Neural crest cell (in vitro differentiated cells): ENCODE measurements at places on chromosomes 6 and 20. TPM values are rescaled to one million over a fixed set of nuclear protein-coding genes. Genes with fewer than 3 reads are reported as not detected.

Gene ESR1
- not detected in 2 replicates for total RNA-seq

DNA sequence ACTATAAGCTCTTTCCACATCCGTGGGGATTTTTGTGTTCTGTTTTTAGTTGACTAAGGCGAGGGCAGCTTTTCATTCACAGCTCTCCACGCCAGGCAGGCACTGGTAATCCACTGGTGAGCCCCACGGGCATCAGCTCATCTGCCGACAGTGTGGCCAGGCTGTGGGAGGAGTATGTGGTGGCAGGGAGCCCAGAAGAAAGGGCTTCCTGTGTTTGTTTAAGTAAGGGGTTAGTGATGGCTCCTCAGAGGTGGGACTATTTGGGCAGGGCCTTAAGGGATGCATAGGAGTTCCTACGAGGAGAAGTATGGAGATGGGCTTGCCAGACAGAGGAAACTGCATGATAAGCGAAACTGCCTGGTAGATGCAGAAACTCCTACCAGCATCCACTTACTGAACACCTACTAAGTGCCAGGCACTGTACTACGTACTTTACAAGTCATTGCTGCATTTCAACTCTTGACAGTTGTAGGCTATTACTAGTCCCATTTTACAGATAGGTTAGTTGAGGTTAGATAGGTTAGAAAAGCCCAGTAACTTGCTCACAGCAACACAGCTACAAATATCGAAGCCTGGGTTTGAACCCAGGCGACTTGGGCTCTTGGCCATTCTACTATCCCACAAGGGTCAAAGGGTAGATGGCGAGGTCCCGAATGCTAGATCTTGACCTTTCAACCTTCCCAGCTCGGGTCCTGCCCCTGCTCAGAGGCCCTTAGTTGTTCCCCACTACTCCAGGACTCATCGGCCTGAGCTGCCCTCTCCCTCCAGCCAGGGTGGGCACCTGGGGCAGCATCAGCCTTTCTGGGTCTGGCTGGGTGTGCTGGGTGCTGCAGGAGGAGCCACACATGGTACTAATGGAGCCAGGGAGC is 55.1 kb downstream of the CEBPB start:
- no peak for DNase-seq
- H3K4me3 ChIP-seq, result no peak overlapping the region

- DNase-seq, result no peak
- H3K36me3 ChIP-seq, result no peaks in the 10 kb centered on the region
- no peak overlapping the region for H3K27ac ChIP-seq
- peaks cover 8% of the 10 kb centered on the region for H3K4me1 ChIP-seq
- no peak overlapping the region for H3K4me3 ChIP-seq
- H3K27me3 ChIP-seq, result no peaks in the 10 kb centered on the region
Measured at GRCh38 chr6:89475101-89475500, 42.1 kb downstream of the ANKRD6 start.

GRCh38 chr6:155275808-155276480 is 12.1 kb downstream of the CLDN20 start:
- H3K27ac ChIP-seq, result no peak overlapping the region
- H3K4me3 ChIP-seq, result no peak overlapping the region
- peaks cover 54% of the 10 kb centered on the region for H3K4me1 ChIP-seq
- DNase-seq, result no peak

DNA sequence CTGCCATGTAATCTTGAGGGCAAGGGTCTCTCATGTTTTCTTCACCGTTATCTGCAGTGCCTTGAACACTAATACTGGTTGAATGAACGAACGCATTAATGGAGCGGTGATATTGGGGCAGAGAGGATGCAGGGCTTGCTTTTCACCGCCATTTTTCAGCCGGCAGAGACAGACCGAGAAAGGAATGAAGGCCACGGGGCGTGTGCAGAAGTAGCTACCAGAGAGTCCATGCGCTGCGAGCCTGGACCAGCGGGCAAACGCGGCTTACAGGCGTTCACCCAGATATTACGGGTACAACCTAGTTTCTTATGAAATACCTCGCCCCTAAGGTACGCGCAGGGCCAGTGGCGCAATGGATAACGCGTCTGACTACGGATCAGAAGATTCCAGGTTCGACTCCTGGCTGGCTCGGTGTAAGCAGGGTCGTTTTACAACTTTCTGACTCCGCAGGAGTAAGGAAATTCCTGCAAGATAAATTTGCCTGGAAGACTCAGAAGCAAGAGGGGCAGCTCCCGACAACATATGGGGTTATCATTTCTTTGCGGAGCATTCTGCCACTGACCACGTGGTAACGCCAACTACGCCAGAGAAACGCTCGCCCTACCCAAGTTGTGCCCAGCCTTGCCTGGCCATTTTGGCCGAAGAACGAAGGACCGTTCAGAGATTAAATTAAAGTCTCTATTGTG is 863 bp upstream of the HMGN4 start:
- H3K27me3 ChIP-seq, result peaks cover 24% of the 10 kb centered on the region
- peak; percentile 77 for DNase-seq
- H3K4me3 ChIP-seq, result peak overlapping the region; percentile 97
- peaks cover 58% of the 10 kb centered on the region for H3K4me1 ChIP-seq
- peak overlapping the region; percentile 90 for H3K27ac ChIP-seq

GRCh38 chr6:111620169-111620568 is 14.5 kb upstream of the TRAF3IP2 start:
- H3K27ac ChIP-seq, result peak overlapping the region; percentile 58
- no peak overlapping the region for H3K4me3 ChIP-seq
- no peaks in the 10 kb centered on the region for H3K4me1 ChIP-seq
- H3K36me3 ChIP-seq, result no peaks in the 10 kb centered on the region

DNA sequence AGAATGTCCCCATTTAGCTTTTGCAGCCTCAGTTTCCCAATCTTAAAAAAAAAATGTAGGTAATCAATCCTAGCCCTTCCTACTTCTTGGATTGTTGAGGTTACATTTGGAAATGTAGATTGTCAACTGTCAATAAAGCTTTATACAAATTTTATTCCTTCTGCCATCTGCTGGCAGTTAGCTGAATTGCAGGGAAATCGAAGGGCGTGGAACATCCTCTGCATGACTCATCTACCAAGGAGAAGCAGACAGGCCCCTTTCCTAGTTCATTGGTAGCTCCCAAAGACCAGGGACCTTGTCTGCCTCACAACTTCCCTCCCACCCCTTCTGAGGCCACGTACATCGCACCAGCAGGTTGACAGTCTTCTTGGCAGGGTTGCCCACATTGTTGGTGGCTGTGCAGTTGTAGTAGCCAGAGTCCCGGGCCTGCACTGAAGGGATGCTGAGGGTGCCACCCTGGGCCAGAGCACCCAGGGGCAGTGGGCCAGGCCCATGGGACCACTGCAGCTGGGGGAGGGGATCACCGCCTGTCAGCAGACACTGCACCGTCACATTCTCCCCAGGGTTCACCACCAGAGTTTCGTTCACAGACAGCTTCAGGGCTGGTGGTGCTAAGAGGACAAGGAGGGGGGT is 43.6 kb downstream of the MDGA1 start:
- H3K27ac ChIP-seq, result no peak overlapping the region
- DNase-seq, result peak; percentile 34
- peaks cover 11% of the 10 kb centered on the region for H3K4me1 ChIP-seq
- peaks cover 21% of the 10 kb centered on the region for H3K27me3 ChIP-seq
- peaks cover 9% of the 10 kb centered on the region for H3K36me3 ChIP-seq
- no peak overlapping the region for H3K4me3 ChIP-seq
